ENCODE measurements at places on chromosomes 12 and 14.

GRCh38 chr12:57726151-57726883 lies 12.2 kb downstream of the AGAP2 start:
- no peak for DNase-seq

DNA sequence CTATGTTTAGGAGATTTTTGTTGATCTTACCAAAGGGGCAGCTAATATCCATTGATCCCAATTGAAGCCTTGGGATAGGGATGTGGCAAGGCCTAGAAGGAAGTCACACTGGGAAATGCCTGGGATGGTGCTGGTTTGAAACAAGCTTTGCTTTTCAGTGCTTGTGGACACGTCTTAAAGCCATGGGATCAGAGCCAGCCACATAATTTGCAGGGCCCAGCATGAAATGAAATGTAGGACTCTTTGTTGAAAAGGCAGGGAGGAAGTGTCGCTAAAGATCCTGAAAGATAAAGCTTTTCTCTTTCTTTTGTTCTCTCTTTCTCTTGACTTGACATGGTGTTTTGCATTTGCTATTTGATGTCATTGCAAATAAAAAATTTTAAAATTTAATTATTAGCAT lies 5.0 kb downstream of the TTC9 start:
- DNase-seq = no peak

DNA sequence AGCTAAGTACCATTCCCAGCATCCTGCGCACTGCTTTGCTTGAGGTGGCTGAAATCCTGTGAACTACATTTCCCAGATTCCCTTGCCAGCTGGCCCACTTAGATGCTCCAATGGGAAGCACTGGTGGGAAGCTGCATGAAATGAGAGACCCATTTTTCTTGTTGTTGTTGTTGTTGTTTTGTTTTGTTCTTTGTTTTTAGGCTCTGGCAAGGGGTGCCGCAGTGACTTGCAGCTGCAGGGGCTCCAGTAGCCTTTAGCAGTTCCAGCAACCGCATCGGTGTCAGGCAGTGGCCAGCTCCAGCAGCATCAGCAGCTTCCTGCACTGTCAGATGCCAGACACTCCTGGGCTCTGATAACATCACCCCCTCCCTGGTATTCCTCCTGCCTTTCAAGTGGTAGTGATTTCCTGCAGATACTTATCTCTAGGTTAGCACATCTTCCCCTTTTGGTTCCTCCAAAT lies 8.8 kb upstream of the EGLN3 start:
- no peak for DNase-seq

DNA sequence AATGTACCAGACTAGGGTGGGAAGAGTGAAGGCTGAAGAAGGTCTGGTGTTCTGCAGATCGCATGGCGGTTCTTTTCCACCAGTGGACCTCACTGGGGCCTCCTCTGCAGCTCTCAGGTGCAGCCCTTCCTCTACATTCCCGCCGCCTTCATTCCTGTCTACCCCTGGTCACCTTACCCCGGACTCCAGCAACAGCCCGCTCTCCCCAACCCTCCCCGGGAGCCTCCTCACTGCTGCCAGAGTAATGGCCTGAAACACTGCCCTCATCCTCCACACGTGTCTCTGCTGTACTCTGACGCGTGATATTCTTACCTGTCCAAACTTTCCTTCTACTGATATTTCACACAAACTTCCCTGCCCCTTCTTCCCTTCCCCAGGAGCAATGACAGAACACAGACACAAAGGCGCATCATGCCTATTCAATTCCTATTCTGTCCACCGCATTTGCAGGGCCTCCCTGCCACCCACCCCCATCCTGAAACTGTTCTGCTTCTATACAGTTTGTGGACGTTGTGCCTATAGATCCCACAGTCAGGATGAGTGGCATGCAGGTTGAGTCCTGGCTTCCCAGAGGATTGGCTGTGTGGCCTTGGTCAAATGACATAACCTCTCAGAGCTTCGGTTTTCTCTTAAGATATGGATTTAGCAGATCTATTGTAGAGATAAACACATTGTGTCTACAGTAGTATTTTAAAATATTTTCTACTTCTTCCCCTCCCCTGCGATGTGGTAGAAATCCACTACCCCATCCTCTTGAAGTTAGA lies 1.7 kb upstream of the NUAK1 start:
- DNase-seq = no peak
